Body of pancreas (tissue), 4 donors: ENCODE measurements at places on chromosomes 4 and X. TPM values are rescaled to one million over a fixed set of nuclear protein-coding genes. Genes with fewer than 3 reads are reported as not detected.

CDX4 gene
- not detected for total RNA-seq

GRCh38 chr4:142528433-142528832, 317.7 kb downstream of the INPP4B start:
- DNase-seq = no peak

DNA sequence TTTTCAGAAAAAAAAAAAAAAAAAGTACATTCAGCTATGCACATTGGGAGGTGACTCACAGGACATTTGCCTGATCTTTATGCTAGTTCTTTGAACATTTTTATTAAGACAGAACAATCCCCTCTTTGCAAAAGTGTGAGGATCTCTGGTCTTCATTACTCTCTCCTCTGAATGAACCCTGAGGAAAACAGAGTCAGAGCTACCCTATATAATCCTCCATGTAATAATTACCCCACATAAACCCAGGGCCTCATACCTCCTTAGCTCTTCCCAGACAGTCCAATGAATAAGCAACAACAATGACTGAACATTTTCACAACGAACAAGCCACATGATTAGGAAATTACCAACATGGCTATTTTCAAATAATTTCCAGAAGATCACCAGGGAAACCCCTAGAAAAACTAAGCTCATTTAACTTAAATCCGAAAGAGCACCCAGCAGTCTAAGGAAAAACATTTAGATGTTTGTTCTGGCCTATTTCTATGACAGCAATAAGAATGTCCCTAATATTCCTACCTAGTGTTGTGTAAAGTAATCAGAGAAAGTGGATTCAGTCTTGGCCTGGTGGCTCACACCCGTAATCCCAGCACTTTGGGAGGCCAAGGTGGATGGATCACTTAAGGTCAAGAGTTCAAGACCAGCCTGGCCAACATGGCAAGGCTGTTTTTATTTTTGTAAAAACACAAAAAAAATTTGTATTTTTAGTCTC, 37.8 kb downstream of the TBC1D9 start:
- DNase-seq = no peak

SPANXD gene
- not detected for total RNA-seq

DNA sequence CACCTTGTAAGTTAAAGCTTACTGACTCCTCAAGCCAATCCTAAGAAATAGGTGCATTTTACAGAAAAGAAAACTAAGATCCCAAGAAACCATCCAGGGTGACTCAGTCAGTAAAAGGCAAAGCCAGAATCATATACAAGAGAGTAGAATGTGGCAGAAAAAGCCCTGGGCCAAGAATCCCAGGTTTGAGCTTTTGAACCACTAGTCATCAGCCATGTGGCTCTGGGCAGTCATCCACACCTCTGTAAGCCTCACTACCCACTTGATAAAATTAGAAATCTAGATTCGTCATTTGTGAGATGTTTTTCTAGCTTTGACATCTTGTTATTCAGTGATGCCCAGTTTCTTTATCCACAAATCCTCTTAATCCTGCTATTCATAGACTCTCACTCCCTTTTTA, 122.2 kb upstream of the PDE5A start:
- DNase-seq = no peak

DNA sequence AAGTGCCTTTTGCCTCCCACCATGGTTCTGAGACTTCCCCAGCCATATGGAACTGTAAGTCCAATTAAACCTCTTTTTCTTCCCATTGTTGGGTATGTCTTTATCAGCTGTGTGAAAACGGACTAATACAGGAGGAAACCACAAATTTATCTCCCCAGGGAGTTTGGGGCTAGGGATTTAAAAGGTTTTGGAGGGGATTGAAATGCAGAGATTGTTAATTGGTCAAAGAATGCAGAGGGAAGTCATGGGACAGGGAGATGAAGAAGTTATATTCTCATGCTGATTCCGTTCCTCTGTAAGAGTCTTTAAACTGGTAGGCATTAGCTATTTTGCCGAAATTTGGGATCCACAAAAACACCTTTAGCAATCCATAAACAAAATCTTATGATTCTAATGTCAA, 57.9 kb downstream of the TKTL2 start:
- DNase-seq = no peak

DNA sequence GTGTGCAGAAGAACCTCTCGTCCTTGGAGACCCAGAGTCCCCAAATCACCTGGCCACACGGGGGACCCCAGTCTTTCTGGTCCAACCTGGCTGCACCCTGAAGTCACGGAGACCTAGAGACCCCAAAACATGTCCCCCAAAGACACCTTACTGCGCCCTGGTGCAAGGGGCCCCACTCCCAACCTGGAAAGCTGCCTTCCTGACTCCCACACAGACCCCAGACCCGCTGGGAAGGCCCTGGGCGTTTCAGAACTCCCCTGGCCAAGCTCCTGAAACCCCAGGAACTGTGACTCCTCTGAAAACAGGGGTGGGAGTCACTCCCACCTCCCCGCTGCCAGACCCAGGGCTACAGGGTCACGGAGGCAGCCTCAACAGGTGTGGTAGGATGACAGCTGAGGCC, 12.7 kb upstream of the SHOX start:
- no peak for DNase-seq

DOCK11 gene
- total RNA-seq = 15.8 TPM

DNA sequence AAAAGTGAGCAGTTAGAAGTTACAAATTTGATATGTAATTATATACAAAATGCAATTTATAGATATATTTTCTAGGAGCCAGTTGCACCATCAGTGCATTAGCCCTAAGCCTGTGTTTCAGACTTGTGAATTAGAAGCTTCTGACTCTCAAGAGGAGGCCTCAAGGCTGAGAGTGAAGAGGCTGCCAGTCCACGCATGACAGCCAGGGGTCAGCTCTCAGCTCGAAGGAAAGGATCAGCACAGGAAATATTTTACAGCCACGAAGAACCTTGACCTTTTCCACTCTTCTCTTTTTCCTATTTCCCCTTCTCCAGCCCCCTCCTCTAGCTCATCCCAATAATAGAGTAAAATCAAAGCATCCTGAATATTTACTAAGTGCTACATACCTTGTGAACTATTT, 642.4 kb downstream of the TRIML1 start:
- DNase-seq = no peak

GRCh38 chrX:153692611-153693156, 5.0 kb downstream of the SLC6A8 start:
- DNase-seq = no peak

DNA sequence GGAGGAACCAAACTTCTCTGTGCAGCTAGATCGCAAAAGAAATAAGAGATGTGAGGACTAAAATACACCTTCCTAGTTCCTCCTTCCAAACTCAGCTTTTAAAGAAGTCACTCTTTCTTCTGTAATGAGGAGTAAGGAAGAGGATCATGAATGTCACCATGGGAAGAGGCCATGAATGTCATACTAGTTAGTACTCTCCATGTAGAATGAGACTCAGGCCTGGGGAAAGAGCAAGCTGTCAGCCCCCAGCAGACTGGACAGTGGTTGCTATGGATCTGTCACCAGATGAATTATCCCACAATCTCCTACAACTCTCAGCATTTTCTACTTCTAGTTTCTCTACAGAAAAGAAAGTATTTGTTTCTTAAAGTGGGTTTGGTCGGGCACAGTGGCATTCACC, 57.1 kb upstream of the PRDM8 start:
- DNase-seq = no peak

DNA sequence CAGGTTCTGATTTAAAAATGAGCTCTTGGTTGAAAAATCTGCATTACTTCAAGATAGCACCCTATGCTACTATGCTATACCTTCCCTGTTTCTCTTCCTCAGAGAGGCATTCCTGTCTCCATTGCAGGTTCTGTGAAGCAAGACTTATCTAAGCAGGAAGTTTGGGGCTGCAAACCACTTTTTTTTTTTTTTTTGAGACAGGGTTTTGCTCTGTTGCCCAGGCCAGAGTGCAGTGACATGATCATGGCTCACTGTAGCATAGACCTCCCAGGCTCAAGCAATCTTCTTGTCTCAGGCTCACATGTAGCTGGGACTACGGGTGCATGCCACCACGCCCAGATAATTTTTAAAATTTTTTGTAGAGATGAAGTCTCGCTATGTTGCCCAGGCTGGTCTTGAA, 4.0 kb upstream of the CCNG2 start:
- no peak for DNase-seq

GRCh38 chr4:175562111-175562510, 250.0 kb downstream of the GPM6A start:
- DNase-seq = no peak

- DNase-seq = no peak
Measured at GRCh38 chrX:47351706-47352105, 18.7 kb upstream of the ZNF157 start.

- DNase-seq = no peak
Measured at GRCh38 chr4:122894827-122895226, 27.6 kb downstream of the NUDT6 start.

DNA sequence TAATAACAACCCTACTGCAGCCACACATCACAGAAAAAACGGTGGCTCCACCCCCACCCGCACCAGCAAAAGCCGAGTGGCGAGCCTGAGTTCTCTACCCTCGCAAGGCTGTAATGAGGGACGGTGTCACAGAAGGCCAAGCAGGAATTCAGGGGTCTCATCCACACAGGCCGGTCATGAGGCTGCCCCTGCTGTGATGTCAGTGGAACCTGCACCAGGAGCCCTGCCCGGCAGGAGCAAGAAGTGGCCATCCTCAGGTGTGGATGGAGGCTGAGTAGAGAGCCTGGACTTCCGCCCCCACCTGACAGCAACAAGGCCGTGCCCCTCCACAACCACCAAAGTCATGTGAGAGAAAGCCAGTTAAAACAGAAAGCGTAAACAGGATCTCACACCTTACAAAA, 20.6 kb downstream of the LYAR start:
- no peak for DNase-seq

DMRTC1 gene
- not detected for total RNA-seq

KLKB1 gene
- total RNA-seq = 2.6 TPM

SEPSECS gene
- 8.8 TPM for total RNA-seq
